ENCODE measurements at places on chromosomes 3 and 15.

DNA sequence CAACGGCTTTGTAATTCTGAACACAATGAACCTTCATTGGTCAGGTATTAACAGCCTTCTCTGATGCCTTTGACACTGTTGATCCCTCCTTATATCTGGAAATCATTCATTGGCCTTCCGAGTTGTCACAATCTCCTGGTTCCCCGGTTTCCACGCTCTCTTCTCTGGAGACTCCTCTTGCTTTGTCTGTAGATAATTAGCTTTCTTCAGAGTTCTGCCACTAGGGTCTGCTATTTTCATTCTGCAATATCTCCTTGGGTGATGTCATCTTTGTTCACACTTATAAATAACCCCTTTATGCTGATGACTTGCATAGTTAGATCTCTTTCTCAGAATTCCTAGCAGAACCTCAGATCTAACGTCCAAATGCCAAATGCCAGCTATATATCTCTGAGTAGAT, 583.8 kb upstream of the ZNF717 start:
- no peak for DNase-seq

DNA sequence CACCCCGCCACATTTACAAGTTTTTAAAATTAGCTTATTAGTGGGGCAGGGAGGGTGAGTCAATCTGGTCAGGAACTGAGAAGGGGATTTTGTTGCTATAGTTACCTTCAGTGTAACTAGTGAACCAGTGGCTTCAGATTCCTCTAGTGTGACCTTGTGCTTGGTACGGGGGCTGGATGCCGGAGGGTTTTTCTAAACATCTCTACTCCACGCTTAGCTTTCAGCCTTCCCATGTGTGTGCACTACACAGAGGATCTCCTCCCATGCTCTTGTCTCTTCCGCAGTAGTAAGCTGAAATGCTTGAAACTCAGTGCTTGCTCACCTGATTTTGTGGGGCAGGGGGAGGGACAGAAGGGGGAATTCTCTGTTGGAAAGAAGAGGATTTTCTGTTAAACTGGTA, 67.9 kb upstream of the AKAP13 start:
- DNase-seq = no peak

DNA sequence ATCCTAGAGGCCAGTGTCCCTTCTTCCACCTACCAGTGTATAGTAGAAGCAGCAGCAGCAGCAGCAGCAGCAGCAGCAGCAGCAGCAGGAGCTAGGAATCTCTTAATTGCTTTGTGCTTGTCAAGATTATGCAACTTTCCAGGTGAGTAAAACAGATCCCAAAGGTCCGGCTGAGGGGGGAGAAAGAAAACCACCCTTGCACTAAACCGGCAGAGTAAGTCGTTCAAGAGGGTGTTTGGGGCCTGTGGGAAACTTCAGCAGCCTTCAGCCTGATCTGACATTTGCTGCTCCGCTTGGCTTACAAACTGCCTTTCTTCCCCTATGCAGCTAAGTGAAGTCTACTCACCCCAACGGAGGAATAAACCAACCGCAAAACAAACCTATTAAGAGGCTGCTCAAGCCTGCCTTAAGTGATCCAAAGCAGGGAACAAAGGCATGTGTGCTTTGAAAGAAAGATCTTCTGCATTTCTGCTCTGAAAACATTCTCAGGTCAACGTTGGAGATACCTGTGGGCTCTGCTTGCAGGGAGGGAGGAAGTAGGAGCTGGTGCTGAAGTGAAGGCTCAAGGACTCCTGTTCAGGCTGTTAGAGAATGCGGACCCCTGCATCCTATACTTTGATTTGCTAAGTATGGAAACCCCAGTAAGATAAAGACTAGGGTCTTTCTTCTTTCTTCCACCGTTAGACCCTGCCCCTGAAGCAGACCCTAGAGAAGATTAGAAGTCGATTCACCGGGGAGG, 35.7 kb upstream of the DLG1 start:
- peak; percentile 99 for DNase-seq

- DNase-seq = no peak
Observed at GRCh38 chr3:61407397-61407796, 154.0 kb upstream of the PTPRG start.

GRCh38 chr15:39127925-39128617, 452.8 kb upstream of the THBS1 start:
- no peak for DNase-seq

- no peak for DNase-seq
Observed at GRCh38 chr3:57158813-57159738, 6.1 kb downstream of the IL17RD start.
